Esophagus squamous epithelium (tissue), 5 donors: ENCODE measurements at places on chromosomes 12 and 14.

GRCh38 chr14:94059998-94060397, 21.0 kb downstream of the DDX24 start:
- DNase-seq, result no peak

DNA sequence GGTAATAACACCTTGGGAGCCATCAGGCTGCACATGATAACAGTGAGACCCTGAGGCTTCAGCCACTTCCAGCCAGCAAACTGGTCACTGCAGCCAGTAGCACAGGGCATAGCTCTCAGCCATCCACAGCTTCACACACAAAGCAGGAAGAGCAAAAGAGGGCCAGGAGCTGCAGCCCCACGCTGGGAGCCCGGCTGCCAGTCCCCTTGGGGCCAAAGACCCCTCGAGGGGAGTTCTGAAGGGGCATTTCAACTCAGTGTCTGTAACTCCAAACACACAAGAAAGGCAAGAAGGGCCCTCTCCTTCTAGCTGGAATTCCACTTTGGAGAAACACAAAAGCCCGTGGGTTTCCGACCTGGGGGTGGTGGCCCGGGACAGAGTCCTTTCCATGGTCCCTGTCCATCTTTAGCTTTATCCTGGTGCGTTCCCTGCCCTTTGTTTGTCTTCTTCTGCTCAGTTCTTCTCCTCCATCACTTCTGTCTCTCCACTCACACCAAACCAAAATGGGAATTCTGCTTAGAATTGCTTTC, 151.8 kb upstream of the FKBP4 start:
- DNase-seq, result no peak

DNA sequence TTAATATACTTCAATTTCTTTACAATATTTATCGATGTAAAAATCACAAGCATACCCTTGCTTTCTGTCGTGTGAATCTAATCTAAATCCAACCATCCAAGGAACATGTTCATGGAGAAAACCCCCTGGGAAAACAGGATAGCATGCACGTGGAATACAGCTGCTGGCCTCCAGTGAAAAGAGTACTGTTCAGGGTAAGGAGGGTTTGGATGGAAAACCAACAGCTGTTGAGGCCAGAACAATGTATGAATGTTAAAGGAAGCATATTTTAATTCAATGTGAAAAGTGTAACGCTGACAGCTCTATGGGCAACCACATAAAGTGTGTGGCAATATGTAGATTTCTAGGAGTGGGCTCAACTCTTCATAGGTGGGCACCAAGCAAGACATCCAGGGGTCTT, 344.0 kb downstream of the TMEM132D start:
- DNase-seq, result no peak

DNA sequence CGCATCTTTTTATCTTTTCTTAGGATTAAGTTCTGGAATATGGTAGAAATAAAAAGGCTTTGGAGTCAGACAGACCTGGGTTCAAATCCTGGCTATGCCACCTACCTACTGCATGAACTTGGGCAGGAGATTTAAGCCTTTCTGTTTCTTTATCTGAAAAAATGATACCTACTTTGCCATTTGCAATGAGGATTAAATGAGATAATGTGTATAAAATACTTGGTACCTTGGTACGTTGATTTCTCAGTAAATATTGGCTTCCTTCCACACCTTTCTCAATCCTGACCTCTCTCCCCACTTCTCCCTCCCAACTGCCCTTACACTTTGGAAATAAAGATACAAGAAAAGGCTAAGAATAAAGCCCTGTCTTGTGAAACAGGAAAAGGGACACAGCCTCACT, 172.6 kb downstream of the PAX9 start:
- DNase-seq, result no peak

DNA sequence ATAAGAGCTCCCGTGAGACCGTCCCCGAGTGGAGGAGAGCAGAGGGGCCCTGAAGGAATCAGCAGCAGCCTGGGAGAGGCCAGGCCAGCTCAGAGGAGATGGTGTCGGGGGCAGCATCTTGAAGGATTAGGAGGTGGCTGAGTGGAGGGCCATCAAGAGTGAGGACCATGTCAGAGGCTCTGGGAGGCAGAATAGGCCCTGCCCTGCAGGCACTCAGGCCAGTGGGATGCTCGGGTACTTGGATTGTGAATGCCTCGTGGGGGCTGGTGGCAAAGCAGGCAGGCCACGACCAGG, 47.7 kb downstream of the IL31 start:
- DNase-seq, result no peak

GRCh38 chr14:60357551-60358149, 108.6 kb downstream of the PPM1A start:
- no peak for DNase-seq
